ENCODE measurements at places on chromosomes 2 and 18.

GRCh38 chr2:3379339-3379646 lies 201 bp upstream of the TRAPPC12 start:
- no peak for DNase-seq

DNA sequence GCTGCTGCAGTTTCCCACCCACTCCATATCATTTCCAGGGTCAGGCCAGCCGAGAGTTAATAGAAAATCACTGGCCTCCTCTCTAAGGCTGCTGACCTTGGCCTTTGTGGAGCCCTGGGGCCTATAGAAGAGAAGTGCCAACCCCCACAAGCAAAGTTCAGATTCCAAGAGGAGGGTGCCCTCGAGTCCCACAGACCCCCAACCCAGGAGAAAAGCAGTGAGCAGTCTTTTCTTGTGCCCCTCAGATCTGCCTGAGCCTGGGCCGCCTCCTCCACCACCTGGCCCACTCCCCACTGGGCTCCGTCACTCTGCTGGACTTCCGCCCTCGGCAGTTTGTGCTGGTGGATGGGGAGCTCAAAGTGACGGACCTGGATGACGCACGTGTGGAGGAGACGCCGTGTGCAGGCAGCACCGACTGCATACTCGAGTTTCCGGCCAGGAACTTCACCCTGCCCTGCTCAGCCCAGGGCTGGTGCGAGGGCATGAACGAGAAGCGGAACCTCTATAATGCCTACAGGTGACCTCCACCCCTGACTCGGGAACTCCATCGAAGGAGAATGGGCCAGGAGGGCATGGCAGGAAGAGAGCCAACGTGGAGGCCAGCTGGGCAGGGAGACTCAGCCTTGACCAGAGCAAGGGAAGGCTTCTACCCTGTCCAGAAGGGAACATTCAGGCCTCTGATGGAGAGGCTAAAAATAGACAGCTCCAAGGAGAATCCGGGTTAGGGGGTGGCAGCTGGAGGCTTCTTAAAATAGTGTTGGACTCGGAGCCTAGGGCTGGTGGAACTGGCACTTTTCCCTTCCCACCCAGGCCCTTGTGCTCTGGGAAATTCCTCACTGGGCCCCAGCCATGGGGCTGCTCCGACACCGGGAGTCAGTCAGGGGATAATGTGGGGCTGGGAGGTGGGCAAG lies 6.2 kb downstream of the PKDCC start:
- DNase-seq: no peak

- DNase-seq: no peak
These were observed 27.7 kb downstream of the SMAD7 start for GRCh38 chr18:48922801-48923730.

DNA sequence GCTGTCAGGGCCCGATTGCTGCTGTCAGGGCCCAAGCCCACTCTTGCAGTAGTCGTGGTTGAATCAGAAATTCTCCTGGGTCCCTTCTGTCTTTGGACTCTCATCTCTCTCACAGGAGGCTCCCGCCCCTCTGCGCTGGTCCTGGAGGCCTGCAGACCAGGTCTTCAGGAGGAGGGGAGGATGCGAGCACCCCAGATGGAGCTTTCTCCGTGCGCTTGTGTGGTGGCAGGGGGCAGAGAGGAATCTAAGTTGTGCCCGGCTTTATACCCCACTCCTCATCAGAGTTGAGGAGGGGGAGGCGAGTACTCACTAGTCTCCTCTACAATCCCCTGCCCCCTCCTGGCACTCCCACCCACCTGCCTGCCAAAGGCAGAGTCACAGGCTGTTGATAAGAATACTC lies 10.4 kb downstream of the EN1 start:
- DNase-seq: no peak

DNA sequence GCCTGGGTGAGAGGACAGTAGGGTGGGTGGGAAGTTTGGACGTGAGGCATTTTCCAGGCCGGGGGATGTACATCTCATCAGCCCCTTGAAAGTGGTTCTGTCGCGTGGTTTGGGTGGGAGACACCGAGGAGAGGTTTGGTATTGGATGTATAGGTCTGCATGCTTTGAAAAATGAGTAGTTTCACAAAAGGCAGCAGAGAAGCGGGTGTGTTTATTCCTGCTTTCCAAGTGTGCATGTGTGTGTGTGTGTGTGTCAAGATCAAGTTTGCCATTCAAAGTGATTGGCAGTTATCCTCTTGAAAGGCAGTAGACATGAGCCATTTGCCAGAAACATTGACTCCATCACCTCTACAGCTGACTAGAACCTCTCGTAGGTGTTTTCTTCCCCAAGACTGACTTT lies 423.1 kb upstream of the POU3F3 start:
- DNase-seq: no peak

DNA sequence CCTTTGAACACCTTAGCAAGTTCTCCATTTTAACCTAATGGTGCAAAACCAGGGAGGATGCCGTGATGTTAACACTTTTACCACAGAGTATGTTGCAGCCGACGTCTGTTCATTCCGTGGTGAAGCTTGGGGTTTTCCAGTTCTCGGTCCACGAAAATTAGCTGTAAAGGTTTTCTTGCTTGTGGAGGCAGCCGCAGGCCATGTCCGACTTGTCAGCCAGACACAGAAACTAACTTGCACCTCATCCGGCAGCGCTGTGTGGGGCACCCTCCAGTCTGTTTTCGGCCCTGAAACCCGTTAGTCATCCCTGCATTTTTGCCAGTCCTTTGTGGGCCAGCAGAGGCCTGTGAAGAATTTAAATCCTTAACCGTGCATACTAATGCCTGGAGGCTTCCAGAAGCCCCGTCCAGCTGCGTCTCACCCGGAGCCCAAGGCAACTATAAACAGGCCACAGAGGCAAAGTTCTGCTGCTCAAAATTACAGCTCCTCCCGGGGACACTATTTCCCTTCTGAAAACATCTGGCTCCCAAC lies 70.6 kb downstream of the SH3YL1 start:
- DNase-seq: no peak

GRCh38 chr2:200509235-200509611 lies 645 bp downstream of the KCTD18 start:
- no peak for DNase-seq

DNA sequence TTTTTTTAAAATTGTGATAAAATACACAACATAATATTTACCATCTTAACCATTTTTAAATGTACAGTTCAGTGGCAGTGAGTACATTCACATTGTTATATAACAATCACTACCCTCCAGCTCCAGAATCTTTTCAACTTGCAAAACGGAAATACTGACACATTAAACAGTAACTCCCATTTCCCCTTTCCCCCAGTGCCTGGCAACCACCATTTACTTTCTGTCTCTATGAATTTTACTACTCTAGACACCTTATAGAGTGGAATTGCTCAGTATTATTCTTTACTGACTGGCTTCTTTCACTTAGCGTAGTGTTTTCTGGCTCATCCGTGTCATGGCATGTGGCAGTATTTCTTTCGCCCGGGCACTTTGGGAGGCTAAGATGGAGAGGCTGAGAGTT lies 32.6 kb downstream of the FASTKD2 start:
- no peak for DNase-seq

DNA sequence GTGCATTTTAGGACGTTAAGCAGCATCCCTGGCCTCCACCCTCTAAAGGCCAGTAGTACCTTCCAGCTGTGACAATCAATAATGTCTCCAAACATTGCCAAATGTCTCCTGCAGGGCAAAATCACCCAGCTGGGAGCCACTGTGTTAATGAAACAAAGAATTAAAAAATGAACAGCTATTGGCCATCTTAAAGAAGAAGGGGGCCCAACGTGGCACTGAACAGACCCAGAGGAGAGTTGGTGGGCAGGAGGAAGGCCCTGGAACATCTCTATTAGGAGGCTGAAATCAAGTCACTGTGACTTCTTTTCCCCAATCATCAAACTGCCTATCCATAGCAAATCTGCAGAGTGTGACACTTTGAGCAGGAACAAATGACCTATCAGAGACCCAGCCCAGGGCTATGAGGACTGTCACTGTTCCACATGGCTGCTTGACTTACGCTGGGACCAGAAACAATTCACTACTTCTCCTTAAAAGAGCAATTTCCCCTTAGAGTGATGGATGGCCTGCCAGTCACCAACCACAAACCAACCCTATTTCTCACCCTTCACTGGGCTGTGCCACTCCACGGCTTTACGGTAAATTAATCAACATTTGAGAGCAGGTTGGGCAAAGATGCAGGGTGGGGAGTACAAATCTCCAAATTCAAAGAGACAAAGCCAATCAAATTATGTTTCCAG lies 35.2 kb upstream of the TEX51 start:
- DNase-seq: no peak

GRCh38 chr2:238881353-238882081 lies 33.6 kb downstream of the TWIST2 start:
- no peak for DNase-seq

GRCh38 chr2:197168705-197169104 lies 141.9 kb downstream of the ANKRD44 start:
- DNase-seq: peak; percentile 65

GRCh38 chr2:74461187-74462053 lies 3.2 kb downstream of the WBP1 start:
- no peak for DNase-seq

DNA sequence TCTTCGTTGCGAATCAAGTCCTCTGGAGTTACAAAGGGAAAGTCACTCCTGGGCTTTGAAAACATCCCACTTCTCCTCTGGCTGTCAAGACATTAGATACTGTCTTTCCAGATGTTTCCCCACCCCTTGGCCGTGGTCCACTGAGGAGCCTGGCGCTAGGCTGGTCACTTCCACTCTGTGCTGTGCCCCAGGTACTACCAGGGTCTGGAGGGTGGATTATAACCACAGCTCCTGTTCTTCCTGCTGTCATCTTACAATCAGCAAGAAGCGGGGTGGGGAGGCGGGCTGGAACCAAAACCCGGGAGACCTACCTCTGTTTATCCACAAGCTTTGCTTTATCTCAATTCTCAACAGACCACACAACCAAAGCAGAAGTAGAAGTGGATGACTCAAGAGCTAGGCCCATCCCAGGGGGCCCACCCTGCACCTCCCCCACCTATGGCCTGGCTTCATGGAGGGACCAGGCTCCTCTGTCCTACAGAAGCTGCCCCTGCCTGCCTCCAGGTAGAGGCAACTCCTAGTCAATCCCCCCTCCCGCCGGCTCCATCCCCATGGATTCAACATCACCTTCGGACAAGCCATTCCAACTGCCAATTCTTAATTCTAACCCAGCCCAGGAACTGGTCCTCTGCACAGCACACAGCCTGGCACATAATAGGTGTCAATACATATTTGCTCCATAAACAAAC lies 17.8 kb downstream of the SMAD7 start:
- no peak for DNase-seq

DNA sequence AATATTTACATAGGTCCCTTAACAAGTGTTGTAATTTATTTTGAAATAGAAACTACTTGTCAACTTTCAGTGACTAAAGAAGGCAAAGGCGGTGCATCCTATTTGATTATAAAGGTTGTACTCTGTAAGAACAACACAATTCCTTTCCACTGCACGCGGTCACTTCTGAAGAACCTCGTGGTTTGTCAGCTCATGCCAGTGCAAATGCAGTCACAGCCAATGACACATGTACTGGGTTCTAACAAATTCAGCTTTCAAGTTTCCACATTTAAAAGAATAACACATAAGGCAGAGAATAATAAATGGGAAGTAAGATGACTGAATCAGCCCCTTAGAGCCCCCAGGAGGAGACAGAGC lies 39.7 kb downstream of the CYB5A start:
- DNase-seq: no peak

- DNase-seq: no peak
These were observed 138.9 kb upstream of the APCDD1 start for GRCh38 chr18:10315522-10315921.

GRCh38 chr2:53505826-53506225 lies 261.8 kb upstream of the CHAC2 start:
- DNase-seq: no peak
